ENCODE measurements at places on chromosomes 2 and 18. TPM values are rescaled to one million over a fixed set of nuclear protein-coding genes. Genes with fewer than 3 reads are reported as not detected.

GRCh38 chr2:68719912-68720311 lies 14.7 kb upstream of the ARHGAP25 start:
- no peak for DNase-seq

- no peak for DNase-seq
These were observed 420.2 kb upstream of the CHST9 start for GRCh38 chr18:27605107-27605834.

GRCh38 chr18:31684279-31685096 lies at the start of gene B4GALT6:
Gene B4GALT6, minus strand, starts transcription at chr18:31684581. Its CDS starts 155 bp downstream, at chr18:31684426.
- DNase-seq, result no peak

DNA sequence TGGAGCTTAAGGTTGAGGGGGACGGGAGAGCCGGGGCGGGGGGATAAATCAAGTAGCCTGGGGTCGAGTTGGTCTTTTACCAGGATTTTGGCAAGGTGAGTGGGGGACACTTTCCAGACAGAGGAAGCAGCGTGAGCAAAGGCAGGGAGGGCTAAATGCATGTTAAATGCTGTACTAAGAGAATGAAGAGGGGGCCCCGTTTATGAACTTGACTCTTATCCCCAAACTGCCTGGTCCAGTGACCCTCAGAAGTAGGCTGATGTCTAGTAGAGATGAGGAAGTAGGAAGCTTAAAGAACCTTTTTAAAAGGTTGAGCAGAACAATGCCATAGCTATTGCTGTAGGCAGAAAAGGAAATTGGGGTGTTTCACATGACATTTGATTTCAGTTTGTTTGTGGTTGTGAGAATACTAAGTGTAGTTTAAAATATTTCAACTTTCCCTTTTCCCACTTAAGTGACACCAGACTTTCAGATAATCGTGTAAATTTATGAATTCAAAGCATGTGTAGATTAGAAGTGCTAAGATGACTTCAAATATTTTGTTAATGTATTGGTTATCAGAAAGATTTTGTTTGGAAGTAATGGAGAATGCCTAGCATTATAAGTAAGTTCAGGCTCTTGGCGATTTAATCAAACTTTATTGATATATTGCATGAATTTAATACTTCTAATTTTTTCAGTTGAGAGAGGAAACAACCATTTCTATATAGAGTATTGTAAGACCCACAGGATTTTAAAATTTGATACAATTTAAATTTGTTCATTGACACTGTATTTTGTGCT lies 1.8 kb downstream of the REL start:
- no peak for DNase-seq

DNA sequence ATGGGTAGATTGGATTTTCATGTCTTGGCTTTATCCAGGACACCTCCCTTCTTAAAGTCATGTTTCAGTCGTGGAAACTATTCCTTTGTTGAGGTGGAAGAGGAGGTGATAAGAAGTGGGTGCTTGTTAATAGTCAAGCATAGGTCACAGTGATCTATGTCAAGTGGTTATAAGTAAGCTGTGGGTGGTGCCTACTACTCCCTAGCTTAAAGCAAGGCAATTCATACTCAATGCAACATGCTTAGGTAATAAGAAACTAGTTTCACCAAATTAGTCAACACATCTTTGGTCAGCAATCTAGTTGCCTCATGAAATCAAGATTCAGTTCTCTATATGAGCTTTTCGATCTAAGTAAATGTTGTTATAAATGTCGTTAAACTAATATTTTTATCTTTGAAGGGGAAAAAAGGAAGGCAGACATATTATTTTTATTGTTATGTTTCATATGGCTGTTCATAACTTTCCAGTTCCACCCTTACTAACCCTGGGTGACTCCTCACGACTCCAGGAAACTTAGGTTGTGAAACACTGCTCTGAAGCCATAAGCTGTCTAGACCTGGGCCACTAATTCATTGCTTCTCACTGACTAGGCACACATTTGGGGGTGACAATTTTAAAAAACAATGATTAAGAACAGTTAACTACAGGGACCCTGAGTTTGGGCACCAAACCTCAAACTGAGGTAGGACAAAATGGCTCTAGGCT lies 5.8 kb upstream of the ABCB11 start:
- no peak for DNase-seq

GRCh38 chr2:16644221-16644925 lies 21.3 kb downstream of the CYRIA start:
- DNase-seq, result no peak

DNA sequence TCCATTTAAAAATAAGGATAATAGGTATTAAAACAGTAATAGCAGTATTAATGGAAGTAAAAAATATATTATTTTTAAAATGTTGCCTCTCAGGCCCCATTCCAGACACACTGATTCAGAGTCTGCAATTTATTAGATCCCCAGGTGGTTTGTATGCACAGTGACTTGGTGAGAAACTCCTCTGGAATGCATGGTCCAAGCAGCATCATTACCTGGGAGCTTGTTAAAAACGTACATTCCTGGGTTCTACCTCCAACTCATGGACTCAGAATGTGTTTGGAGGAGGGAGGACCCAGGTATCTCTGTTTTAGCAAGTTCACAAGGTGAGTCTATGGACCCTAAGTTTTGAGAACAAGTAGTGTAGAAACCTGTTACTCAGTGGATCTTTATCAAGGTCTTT lies 95.6 kb downstream of the ITGA4 start:
- no peak for DNase-seq

- no peak for DNase-seq
These were observed 160.9 kb upstream of the COL3A1 start for GRCh38 chr2:188813315-188813714.

DNA sequence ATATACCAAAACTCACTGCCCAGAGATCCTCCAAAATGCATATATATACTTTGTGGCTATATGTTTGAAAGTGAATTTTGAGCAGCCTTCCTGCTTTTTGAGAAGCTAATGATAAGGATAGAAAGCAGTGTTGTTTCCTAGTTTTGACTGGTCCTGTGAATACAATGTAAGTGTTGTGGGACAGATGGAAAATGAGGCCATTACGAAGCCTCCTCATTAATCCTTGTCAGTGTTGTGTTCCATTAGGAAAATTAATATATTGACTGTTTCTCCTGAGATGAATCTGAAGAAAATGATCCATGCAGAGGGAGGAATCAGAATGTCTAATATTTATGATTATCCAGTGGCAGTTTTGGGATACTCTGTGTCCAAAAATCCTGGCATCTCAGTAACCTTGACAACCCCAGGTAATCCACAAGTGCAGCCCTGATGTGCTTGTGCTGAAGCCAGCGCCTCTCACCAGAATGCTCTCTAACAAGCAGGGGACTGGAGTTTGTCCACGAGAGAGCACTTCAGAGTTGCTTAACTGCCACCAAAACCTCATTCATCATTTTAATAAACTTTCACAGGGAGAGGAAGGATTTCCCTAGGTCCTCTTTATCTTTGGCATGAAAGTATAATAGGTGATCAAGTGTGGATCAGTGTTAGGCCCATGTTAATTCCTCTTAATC lies 418.6 kb downstream of the CMPK2 start:
- no peak for DNase-seq

GRCh38 chr2:235026649-235027557 lies 75.1 kb downstream of the SH3BP4 start:
- peak; percentile 64 for DNase-seq

GRCh38 chr18:79982736-79983135 lies 5.6 kb downstream of the TXNL4A start:
- DNase-seq, result no peak

- no peak for DNase-seq
These were observed 28.6 kb upstream of the AP1S3 start for GRCh38 chr2:223865907-223866508.

Gene SERPINB10
- not detected for total RNA-seq

Gene TUBB8B
- total RNA-seq, result not detected

Gene EGR4
- total RNA-seq, result not detected

Gene IL37
- total RNA-seq, result not detected

Gene HOXD12
- total RNA-seq, result 1.3 TPM

Gene PTPN18
- 39.2 TPM for total RNA-seq
